AG09309 (cell line): ENCODE measurements at places on chromosomes 4 and X.

GRCh38 chr4:17701882-17702281 is 79.5 kb downstream of the FAM184B start:
- no peak for DNase-seq

DNA sequence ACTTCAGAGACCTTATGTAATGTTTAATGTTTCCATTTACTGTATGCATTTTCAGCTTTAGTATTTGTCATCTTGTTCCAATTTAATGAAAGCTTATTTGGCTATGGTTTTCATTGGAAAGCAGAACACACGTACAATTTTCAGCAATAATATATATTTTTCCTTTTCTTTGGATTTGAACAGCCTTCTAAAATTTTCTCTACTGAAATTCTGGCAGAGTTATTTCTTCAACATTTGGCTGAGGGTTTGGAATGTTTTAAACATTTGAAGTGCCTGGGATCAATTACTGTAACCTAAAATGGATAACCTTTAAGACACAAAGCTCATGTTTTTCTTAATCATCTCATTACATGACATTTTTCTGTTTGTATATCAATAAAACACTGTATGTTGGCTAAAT is 156.9 kb downstream of the TENM3 start:
- no peak for DNase-seq

DNA sequence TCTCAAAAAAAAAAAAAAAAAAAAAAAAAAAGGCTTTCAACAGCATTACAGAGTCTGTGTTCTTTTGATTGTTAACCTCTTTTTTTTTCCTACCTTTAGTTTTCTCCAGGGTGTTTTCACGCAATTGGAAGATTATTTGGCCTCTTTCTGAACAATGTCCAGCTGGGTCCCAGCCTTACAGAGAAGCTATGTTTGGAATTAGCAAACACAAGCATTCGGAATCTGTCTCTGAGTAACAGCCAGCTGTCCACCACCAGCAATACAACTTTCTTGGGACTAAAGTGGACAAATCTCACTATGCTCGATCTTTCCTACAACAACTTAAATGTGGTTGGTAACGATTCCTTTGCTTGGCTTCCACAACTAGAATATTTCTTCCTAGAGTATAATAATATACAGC is 13.3 kb downstream of the TLR3 start:
- no peak for DNase-seq

GRCh38 chr4:14877246-14878225 is 124.7 kb upstream of the CPEB2 start:
- DNase-seq: no peak

GRCh38 chr4:112085156-112086035 is 59.9 kb upstream of the FAM241A start:
- DNase-seq: no peak

DNA sequence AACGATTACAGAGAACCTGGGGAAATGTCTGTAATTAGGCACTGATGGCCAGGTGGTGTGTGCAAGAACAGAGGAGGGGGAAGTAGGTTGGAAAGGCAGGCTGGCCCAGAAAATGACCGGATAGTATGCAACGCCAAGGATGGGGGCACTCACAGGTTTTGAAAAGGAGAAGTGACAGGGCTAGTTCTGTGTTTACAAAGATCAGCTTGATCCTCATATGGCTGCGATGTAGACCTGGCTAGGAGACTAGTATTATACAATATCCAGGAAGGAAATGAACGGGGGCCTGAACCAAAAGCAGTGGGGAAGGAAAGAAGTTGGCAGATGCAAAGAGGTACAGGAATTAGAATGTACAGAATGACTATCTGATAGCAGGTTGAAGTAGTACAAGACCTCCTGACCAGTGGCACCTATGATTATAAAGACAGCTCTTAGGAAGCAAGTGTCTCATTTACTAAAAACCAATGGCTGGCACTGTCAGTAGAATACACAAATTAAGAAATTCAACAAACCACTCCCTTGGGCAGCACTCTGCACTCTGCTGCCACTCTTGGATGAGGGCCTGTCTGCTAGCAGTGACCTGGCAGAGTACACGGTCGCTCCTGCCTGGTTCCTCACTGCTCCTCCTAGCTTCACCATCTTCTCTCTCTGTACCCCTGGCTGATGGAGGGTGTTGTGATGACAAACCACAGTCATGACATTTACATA is 14.1 kb downstream of the MFAP3L start:
- DNase-seq: no peak

DNA sequence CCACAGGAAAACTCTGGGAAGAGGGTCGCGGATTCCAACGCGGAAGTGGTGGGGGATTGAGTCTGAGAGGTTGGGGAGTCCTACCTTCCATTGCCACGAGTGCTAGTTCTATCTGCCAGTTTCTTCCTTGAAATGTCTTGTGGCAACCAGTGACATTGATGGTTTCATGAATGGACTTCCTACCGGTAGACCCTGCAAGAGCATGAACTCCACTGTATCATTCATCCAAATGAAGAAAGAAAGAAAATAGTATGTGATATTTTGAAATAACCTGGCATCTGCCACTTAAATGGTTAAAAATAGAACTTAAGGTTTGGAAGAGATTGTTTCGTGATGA is 1.1 kb upstream of the SLC10A7 start:
- DNase-seq: no peak

- no peak for DNase-seq
These were observed 214.7 kb downstream of the QDPR start for GRCh38 chr4:17296921-17297890.

DNA sequence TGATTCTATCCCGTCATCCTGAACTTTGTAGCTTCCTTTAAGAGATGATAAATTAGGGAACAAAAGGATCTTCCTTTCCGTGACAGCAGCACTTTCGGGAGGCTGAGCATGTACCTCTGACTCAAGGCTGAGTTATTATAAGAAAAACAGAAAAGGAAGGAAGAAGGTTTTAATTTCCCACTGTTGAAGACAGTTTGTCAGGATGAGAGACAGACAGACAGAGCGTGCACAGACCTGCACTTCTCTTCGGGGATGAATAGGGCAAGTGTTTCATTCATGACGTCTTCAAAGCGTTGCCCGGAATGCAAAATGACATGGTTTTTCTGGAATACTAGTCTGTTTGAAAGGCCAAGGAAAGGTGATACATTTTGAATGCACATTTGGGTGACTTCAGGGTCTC is 405.3 kb upstream of the FAT1 start:
- peak; percentile 18 for DNase-seq

DNA sequence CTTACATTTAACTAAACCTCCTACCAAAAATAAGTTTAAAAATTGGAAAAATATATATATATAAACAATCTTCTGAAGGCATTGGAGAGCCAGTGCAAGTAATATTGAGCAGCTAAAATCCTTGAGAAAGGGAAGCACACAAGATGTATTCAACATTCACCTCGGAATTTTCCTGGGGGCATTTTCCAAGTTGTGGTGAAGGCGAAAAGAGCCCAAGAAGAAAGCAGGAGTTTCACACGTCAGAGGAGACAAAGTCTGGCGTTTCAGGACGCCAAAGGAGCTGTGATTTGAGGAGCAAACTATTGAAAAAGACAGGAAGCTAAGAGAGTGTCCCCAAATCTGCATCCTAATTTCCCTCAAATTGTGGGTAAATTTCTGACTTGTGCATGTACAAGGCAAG is 9.1 kb upstream of the GASK1B start:
- DNase-seq: no peak

- DNase-seq: no peak
These were observed 42.7 kb downstream of the UBA6 start for GRCh38 chr4:67658302-67658701.

GRCh38 chr4:26362745-26363439 is 42.1 kb downstream of the RBPJ start:
- no peak for DNase-seq

GRCh38 chr4:59570860-59571476 is 1629.2 kb upstream of the ADGRL3 start:
- DNase-seq: no peak

DNA sequence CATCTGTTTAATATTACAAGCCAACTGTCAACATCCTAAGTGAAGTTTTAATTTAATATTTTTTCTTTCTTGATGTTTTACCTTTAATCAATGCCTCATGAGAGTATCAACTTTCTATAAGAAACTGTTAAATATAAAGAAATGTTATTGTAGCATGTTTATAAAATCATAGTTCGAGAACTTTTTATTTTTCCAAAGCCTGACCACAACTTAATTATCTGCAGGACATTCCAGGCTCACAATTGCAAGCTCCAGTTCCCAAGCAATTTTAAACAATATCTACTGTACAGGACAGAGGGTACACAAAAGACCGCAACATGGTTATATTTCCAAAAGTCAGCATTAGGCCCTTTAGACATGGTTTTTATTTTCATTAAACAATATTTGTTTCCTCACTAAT is 20.1 kb downstream of the STX18 start:
- DNase-seq: no peak

GRCh38 chr4:55311792-55312488 is 34.1 kb upstream of the SRD5A3 start:
- DNase-seq: no peak

GRCh38 chrX:142312591-142312990 is 107.5 kb upstream of the MAGEC2 start:
- DNase-seq: no peak

- no peak for DNase-seq
These were observed 20.0 kb downstream of the CLDN22 start for GRCh38 chr4:183300070-183300469.
